ENCODE measurements at places on chromosomes 16 and 17.

GRCh38 chr16:73234496-73234895 lies 186.6 kb upstream of the ZFHX3 start:
- DNase-seq, result no peak

DNA sequence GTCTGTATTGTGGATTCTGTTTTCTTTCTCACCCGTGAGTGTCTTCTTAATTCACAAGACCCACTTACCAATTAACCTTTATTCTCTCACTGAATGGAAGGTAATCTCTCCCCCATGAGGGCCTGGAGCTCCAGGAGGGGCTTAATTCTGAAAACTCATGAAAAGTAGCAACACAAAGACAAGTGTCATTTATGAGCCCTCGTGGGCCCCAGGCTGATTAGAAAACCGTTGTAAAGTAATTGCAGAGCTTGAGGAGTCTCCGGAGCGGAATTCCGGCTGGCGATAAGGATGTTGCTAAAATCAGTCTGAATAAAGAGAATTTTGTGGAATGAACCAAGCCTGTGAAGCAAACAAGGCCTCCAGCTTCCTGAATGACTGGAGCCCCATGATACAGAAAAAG lies 301.5 kb downstream of the HAPSTR1 start:
- no peak for DNase-seq

- DNase-seq, result no peak
Measured at GRCh38 chr17:41483991-41484826, 3.3 kb upstream of the KRT35 start.

DNA sequence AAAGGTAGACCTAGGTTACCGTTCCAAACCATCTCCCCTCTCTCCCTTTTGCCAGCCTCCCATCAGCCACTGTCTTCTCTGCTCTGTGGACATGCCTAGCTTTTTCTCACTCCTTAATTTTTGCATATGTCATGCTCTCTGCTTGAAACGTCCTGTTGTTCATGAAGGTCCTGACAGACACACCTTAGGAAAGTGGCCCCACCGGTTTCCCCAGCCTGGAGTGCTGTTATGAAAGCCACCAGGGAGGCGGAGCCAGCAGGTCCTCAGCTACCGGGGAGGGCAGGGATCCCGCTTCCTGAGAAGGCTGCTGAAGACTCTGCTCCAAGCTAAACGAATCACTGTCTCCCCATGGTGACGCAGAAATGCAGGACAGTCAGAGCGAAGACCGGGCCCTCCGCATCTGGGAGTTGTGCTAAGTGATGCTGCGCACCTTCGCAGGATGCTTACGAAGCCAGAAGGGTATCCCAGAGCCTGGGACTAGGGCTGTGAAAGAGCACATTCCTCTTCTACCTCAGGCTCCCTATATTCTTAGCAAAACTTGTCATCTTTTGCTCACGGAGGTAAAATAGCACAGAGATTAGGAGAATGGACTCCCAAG lies 2.3 kb upstream of the SLC16A11 start:
- peak; percentile 64 for DNase-seq

- DNase-seq, result no peak
Measured at GRCh38 chr17:27442702-27443101, 13.5 kb upstream of the KSR1 start.

DNA sequence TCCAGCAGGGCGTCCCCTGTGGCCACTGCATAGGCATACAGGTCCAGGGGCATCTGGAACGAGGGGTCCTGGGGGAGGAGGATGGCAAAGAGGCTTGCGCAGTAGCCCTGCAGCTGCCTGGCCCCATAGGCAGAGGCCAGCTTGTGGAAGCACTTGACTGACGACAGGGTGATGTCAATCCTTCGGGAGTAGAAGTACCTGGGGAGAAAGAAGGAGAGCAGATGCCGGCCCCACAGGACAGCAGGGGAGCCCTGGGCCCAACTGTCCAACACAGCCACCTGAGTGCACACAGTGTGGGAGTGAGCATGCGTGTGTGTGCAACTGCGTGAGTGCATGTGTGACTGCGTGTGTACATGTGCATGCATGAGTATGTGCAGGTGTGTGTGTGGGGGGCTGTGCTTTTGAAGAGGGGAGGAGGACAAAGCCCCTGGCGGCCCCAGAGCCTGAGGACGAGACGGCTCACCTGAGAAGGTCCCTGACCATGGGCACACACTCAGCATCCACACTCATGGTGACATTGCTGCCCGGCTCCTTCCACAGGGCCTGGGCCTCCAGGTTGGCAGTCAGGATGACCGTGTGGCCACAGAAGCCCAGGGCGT lies 7.1 kb downstream of the LGALS3BP start:
- no peak for DNase-seq

DNA sequence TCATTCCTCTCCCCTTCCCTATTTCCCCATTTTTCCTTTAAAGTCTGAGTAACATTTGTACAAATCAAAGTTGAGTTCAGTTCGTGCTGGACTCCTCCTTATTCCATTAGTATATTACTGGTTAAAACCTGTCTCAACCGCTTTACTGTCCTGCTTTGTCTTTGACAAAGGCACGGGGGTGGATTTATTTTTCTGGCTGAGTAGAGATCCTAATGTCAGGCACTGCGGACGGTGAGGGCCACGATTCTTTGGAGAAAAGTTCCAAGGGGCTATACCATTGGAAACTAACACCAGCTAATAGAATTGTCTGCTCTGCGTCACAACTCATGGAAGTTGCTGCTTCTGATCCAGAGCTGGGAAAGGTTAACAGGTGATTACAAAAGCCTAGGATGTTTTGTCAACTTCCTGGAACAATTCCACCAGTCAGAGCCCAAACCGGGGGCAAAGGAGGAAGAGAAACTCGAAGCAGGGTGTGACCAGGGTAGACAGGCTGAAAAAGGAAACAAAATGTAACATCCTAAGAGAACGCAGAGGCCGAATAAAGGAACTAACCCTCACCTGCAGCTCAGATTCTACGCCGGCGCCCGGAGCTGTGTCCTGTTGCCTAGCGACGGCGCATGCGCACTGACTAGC lies 12.4 kb downstream of the TAT start:
- no peak for DNase-seq

- DNase-seq, result no peak
Measured at GRCh38 chr17:61700252-61700651, 109.2 kb upstream of the NACA2 start.

DNA sequence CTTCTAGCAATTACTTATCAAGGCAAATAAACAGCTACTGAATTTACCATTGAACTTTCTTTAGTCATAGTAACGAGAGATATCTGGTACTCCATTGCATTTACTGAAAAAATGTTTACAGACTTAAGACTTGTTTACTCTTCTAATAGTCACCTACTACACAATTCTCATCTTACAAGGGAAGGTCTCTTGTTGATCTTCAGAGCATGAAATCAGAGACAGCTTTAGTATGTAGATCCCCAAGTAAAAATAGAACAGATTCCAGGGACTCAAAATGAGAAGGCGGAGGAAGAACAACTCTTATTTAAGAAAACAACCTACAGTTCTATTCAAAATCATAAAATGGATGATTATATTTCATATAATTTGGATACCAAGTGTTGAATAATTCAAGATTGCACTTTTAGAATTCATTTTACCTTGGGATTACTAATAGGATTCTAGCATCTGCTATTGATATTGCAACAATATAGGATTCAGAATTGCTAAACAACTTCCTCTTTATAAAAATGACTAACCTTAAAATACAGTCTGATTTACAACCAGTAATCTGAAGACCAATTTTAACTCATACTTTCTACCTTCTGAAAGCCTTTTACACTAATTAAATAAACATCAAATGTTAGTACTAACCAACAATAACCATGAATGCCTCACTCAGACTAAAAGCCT lies 20.8 kb downstream of the UBE2G1 start:
- DNase-seq, result no peak

GRCh38 chr17:81910840-81911276 lies 341 bp downstream of the PCYT2 start:
- DNase-seq, result no peak

- no peak for DNase-seq
Measured at GRCh38 chr16:740459-740763, 386 bp downstream of the CIAO3 start.

DNA sequence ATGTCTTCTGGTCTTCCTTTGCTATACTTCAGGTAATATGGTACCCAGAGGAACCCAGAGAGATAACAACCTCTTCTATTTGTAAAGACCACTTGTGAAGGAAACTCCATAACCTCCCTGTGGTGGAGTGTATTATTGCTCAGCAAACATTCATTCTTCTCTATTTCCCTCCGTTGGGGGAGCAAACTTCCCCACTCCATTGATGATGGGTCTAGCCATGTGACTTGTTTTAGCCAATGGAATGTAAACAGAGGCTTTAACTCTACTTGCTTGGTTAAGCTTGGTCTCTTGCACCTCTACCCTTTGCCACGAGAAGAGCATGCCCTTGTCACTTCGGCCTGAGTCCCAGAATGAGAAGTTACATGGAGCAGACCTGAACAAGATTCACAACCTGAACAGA lies 30.0 kb upstream of the SKAP1 start:
- no peak for DNase-seq

GRCh38 chr16:525520-526180 lies 1.9 kb upstream of the CAPN15 start:
- DNase-seq, result peak; percentile 70

GRCh38 chr17:1434150-1434549 lies 21.9 kb downstream of the CRK start:
- DNase-seq, result no peak

DNA sequence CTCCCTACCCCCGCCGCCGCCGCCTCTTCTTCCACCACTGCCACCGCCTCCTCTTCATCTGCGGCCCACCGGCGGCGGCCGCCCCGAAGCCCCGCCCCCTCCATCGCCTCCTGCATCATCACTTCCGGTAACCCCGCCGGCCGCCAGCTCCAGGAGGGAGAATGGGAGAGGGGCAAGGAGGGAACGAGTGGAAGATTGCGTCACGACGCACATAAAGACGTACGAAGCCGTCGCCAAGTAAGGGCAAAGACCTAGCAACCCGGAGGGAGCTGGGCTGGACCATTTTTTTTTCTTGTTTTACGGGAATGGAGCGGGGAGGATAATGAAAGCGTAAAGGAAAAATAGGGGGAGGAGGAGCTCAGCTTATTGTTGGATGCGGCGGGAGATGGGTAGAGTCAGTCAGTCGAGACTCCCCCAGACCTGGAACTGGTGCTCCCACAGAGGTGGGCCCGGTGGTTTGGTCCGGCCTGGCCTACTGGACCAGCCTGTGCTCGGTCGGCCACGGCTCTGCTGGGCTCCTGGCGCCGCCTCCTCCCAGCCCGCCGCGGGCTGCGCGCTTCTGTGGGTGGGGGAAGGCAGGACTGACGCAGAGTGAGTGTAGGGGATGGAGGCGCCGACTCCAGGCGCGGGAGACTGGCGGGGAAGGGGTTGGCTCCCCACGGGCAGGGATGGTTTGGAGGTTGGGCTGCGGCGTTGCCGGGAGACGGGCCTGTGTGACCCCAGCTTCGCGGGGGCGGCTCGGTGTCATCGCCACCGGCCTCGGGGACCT lies at the start of the genes DCUN1D3 and LYRM1:
DCUN1D3 (minus strand) TSS at position 60 of the 769 bp plus-strand sequence. CDS start 37,820 bp downstream, outside the sequence.
LYRM1 (plus strand) TSS at position 473 of the 769 bp plus-strand sequence. CDS start 14,785 bp downstream, outside the sequence.
- DNase-seq, result peak; percentile 86

DNA sequence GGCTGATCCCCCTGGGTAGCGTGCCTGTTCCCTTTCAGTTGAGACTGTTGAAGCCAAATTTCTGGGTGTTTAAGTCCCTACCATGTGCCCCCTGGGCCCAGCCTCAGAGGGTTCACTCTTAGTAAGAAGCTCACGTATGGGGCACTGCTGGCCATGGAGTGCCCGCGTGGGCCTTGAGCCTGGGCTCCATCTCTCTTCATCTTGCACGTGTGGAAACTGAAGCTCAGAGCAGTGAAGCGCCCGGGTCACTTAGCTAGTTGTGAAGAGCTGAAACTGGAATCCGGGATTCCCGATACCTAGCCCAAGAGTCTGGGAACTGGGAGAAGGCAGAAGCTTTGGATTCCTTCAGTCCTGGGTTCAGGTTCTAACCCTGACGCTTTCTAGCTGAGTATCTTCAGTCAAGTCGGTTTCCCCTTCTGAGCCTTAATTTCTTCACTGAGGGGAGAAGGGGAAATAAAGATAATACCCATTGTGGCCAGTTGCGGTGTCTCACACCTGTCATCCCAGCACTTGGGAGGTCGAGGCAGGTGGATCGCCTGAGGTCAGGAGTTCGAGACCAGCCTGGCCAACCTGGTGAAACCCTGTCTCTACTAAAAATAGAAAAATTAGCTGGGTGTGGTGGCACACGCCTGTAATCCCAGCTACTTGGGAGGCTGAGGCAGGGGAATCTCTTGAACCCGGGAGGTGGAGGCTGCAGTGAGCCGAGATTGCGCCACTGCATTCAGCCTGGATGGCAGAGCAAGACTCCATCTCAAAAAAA lies 103.9 kb downstream of the OR1D5 start:
- no peak for DNase-seq

GRCh38 chr17:7220593-7221277 lies 997 bp downstream of the ACADVL start:
- DNase-seq, result peak; percentile 74

GRCh38 chr16:87970186-87970585 lies 19.0 kb downstream of the BANP start:
- no peak for DNase-seq

All from CD4-positive, alpha-beta T cell treated with Interleukin-6 for 4 hours (primary cell).